ENCODE measurements at places on chromosomes 6 and 20.

- no peak for DNase-seq
Measured at GRCh38 chr6:131980791-131981623, 29.8 kb upstream of the CCN2 start.

GRCh38 chr6:137272403-137272802, 53.2 kb upstream of the IFNGR1 start:
- no peak for DNase-seq

DNA sequence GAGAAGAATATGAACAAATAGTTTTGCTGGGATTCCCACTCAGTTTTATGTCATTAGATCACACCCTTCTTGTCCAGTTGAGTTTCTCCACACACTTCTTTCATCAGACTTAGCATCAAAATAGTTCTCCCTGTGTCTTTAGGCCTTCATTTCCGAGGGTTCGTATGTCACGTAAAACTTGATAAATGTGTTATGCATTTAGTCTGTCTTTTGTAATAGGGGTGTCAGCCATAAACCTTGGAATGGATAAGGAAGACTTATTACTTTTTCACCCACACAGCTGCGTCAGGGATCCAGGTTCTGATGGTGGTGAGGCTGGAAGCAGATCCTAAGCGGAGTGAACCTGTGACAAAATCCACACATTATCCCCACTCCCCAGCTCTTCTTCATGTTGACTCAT, 246.8 kb downstream of the CD83 start:
- no peak for DNase-seq

- DNase-seq, result no peak
Measured at GRCh38 chr20:56422824-56423189, 10.7 kb downstream of the CASS4 start.

DNA sequence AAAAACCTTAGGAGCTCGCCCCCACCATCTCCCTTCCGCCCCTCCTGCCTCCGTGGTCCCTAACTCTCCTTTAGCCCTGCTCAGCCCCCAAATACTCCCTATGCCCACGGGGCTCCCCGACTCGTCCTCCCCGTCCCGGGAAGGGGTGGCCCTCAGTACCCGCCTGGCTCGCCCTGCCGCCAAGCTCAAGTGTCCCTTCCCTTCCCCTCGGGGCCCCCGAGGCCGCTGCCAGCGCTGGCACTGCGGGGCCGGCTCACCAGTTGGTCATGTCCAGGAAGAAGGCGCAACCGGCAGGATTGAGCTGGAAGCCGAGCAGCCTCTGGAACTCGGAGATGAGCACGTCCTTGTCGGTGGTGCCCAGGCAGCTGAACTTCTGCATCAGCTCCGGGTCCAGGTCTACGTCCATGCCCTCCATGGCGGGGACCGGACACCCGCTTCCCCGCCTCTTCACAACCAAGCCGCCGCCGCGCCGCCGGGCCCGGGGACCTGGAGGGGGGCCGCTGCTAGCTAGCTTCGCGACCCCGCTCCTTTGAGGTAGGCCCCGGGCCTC, 303 bp downstream of the ILRUN start:
- no peak for DNase-seq

DNA sequence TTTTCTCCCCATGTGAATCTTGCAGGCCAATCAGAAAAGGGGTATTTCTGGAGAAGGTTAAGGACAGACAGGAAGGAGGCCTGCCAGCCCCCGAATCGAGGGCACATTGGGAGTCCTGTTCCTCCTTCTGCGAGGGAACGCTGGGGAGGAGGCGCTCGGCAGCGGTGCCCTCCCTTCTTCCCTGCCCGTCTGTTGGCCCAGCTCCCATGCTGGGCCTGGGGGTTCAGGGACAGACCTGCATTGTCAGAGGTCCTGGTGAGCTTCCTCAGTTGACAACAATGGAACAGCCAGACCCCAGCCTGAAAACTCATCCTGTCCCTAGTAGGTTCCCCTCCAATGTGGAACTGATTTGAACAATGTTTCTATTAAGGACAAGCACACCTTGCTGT, 15.1 kb upstream of the SYNJ2 start:
- DNase-seq, result no peak

DNA sequence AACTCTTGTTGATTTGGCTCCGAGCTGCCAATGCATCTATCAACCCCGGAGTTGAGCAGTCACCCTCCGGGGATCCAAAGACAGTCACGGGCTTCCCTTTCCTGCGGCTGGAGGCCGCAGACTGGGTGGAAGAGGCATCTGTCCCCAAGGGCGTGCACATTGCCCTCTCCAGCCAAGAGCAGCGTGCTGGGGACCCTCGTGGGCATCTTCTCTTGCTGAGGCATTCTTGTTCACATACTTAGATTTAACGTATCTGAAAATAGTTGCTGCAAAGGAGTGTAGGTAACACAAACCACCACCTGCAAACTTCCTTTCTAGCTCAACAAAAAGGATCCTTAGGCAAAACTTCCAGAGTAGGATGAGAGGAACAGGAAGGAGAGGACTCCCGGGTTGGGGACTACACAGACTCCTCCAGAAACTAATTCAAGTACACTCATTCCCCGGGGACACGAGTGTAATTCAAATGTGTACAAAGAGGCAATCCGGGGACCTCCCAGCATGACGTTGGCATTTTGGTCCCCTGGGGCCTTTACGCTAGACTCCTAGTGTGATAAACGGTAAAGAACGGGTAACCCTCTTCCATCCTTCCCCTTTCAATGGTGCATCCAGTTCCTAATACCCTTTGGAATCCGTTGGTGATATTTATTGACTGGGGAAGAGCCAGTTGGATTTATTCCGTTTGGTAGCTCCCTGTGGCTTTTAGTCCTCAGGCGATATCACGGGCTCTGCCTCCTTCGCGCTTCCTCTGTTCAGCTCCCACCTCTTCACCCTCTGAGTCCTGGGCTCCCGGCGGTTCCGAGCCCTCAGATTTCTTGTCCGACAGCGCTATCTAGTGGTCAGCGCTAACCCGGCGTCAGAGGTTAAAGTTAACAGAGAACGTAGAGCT, 2.7 kb upstream of the COL12A1 start:
- DNase-seq, result peak; percentile 28

- no peak for DNase-seq
Measured at GRCh38 chr20:56630506-56631317, 1.6 kb downstream of the TFAP2C start.

GRCh38 chr20:63009988-63010769, 3.4 kb upstream of the BHLHE23 start:
- DNase-seq, result peak; percentile 32

DNA sequence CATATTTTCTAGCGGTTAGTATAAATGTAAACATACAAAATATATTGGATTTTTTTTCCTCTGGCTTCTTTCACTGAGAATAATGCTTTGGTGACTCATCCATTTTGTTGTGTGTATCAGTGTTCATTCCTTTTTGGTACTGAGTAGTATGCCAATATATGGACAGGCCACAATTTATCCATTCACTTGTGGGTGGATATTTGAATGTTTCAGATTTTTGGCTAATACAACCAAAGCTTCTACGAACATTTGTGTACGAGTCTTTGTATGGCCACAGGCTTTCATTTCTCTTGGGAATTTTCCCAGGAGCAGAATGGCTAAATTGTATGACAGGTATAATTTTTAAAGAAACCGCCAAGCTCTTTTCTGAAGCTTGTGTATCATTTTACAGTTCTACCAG, 677.5 kb downstream of the HDGFL1 start:
- DNase-seq, result no peak

- DNase-seq, result no peak
Measured at GRCh38 chr20:34243377-34243776, 2.2 kb downstream of the ASIP start.

Data from NCI-H748 treated with DMSO at 0.1 percent for 48 hours (cell line).